ENCODE measurements at places on chromosomes 7 and 10. TPM values are rescaled to one million over a fixed set of nuclear protein-coding genes. Genes with fewer than 3 reads are reported as not detected.
A peak's percentile ranks its signal among the peaks of the same experiment; 100 is the strongest.

- peaks cover 31% of the 10 kb centered on the region for H3K4me1 ChIP-seq
- H3K36me3 ChIP-seq = peaks cover 9% of the 10 kb centered on the region
- H3K27ac ChIP-seq = peak within 1 kb of the TSS; percentile 38
- H3K4me3 ChIP-seq = peak within 1 kb of the TSS; percentile 78
- H3K27me3 ChIP-seq = peaks cover 7% of the 10 kb centered on the region
These were observed at the start of gene MINPP1 for GRCh38 chr10:87504640-87505365. MINPP1 (plus strand) TSS chr10:87504893; CDS start chr10:87504916, 23 bp downstream.

GRCh38 chr10:119252051-119252465 lies 44.7 kb downstream of the GRK5 start:
- H3K36me3 ChIP-seq = no peaks in the 10 kb centered on the region
- DNase-seq = no peak
- no peak overlapping the region for H3K27ac ChIP-seq
- no peaks in the 10 kb centered on the region for H3K27me3 ChIP-seq
- H3K4me3 ChIP-seq = no peak overlapping the region

GRCh38 chr7:1026721-1027161 lies 17.6 kb upstream of the GPR146 start:
- H3K27me3 ChIP-seq = no peaks in the 10 kb centered on the region
- H3K4me1 ChIP-seq = peaks cover 33% of the 10 kb centered on the region
- peak overlapping the region; percentile 63 for H3K4me3 ChIP-seq

The PAX2 gene
- total RNA-seq = not detected

The LIPN gene
- not detected for total RNA-seq

DNA sequence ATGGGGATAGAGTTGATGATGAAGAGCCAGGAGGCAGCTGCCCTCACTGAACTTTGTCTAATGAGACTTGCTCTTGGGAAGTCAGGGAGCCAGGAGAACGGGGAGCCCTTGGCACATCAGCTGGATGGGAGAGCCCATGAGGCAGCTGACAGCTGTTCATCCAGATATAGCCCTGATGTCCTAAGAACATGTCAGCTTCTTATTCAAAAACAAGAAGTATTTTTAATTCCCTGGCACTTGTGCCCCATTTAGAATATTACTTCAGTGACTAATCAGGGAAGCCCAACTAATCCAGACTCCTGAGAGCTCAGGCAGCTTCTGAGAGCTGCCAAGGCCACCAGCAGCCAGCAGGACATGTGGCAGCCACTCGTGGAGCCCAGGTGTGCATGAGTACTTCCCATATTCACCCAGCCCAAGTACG lies 363.4 kb downstream of the GRID1 start:
- no peak overlapping the region for H3K4me3 ChIP-seq
- DNase-seq = no peak
- H3K27me3 ChIP-seq = peaks cover 30% of the 10 kb centered on the region
- H3K27ac ChIP-seq = no peak overlapping the region
- H3K36me3 ChIP-seq = no peaks in the 10 kb centered on the region

The AGR3 gene
- not detected for total RNA-seq

Data from activated CD4-positive, alpha-beta memory T cell treated with anti-CD3 and anti-CD28 coated beads, Interleukin-2, amount 10 ng/mL, durations not matched to agents 7 days and 5 days (primary cell).